Activated T-cell treated with anti-CD3 and anti-CD28 coated beads for 48 hours (primary cell): ENCODE measurements at places on chromosomes 5 and 9.

DNA sequence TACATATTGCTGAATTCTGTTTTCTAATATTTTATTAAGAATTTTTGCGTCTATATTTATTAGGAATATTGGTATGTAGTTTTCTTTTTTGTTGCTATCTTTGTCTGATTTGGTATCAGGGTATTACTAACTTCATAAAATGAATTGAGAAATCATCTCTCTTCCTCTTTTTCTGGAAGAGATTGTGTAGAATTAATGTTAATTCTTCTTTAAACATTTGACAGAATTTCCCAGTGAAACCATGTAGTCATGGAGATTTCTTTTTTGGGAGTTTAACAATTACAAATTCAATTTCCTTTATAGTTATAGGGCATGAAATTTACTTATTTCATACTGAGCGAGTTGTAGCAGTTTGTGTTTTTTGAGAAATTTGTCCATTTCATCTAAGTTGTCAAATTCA, 3.3 kb upstream of the FAM170A start:
- DNase-seq: no peak

DNA sequence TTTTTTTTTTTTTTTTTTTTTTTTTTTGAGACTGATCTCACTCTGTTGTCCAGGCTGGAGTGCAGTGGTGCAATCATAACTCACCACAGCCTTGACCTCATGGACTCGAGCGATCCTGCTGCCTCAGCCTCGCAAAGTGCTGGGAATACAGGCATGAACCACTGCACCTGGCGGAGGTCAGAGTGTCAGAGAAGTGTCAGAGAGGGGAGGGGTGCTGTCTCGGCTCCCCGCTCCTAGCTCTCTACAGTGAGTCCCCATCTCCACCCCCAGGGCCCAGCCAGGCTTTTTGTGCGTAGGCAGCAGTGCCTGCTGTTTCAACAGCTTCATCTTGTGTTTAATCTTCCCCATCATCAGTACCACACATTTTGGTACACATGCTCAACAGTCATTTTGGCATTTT, 38.3 kb downstream of the SAR1B start:
- DNase-seq: no peak

GRCh38 chr5:32027717-32028458, 146.2 kb downstream of the GOLPH3 start:
- no peak for DNase-seq

DNA sequence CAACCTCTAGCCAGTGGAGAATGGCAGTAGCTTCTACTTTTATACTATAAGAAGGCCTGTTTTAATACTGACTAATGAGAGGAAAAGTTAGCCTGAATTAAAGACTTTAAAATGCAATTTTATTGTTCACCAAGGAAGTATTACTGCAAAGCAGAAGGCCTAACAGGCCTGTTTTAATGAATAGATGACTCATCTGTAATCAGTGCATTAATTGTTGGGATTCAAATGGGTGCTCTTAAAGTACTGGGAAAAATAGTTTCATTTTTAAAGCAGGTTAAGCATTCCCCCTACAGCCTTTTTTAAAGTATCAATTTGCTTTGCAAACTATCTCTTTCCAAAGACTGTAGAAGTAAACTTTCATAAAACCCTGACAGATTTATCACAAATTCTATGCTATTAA, 147.7 kb downstream of the SIL1 start:
- no peak for DNase-seq

DNA sequence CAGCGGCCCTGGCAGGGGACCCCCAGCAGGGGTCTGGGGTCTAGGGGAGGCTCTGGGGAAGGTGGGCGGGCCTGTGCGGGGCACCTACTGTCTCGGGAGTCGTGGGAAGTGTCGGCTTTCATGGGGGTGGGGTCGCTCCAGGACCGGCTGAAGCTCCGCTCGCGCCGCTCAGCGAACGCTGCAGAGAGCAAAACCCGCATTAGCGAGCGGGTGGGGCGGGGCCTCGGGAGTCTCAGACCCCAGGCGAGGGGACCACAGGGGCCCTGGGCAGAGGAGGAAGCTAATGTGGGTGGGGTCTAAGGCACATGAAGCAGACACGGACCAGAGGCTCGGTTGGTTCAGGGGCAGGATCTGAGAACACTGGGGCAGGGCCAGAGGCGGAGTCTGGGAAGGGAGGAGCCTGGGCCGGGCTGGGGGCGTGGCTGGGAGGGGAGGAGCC, 5.5 kb downstream of the NSMF start:
- DNase-seq: peak; percentile 52

GRCh38 chr9:108756746-108757490, 98.9 kb downstream of the ACTL7B start:
- no peak for DNase-seq

- no peak for DNase-seq
These were observed 45.5 kb upstream of the CDC42SE2 start for GRCh38 chr5:131218392-131218791.

- no peak for DNase-seq
These were observed 204.2 kb downstream of the KDM4C start for GRCh38 chr9:6961845-6962522.

DNA sequence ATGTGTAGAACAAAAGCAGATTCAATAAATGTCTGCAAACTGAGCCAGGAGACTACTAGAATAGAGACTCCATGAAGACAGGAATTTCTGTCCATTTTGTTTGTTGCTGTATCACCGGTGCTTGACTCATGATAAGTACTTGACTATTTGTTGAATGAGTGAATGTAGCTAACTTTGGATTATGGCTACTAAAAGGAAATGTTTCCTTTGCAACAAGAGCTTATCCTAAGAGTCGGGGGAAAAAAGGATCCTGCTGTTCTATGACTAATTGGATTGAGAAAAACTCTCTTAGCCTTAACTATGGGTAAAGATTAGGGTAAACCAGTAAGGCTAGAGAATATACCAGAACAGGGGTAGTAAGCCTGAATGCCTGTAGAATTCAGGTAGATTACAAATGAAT, 3.5 kb downstream of the PAIP1 start:
- DNase-seq: no peak

GRCh38 chr5:133121611-133122150, 69.9 kb downstream of the HSPA4 start:
- DNase-seq: no peak
